ENCODE measurements at places on chromosomes 4 and X.
A peak's percentile ranks its signal among the peaks of the same experiment; 100 is the strongest.

- no peak for DNase-seq
These were observed 152.6 kb downstream of the ARHGAP10 start for GRCh38 chr4:147884536-147884935.

- DNase-seq = no peak
These were observed 44.3 kb downstream of the HSD17B13 start for GRCh38 chr4:87278335-87278794.

DNA sequence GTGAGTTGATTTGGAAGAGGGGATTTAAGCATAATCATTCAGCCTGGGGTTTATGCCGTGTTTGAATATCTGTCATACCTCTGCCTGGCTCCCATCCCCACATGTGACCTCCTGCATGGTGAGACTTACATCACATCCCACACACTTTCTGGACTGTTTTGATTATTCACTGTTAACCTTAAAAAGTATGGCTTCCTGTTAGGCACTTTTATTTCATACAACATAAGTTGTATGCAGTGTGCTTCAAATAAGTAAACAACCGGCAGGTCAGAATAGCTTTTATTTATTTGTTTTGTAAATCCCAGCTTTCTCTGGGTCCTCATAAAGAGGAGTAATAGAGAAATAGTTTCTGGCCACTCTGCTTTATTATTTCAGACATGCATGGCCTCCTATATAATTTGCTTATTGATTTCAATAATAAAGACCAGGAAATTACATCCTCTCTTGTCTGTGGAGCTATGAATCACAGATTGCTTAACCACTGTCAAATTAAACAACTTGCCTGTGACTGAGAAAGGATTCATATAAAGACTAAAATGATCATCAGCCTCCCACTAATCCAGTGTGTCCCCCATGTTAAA lies 376.8 kb upstream of the ZFP42 start:
- DNase-seq = no peak

GRCh38 chr4:165909947-165910346 lies 36.9 kb downstream of the TLL1 start:
- no peak for DNase-seq

- no peak for DNase-seq
These were observed 589 bp upstream of the NEUROG2 start for GRCh38 chr4:112516471-112517066.

DNA sequence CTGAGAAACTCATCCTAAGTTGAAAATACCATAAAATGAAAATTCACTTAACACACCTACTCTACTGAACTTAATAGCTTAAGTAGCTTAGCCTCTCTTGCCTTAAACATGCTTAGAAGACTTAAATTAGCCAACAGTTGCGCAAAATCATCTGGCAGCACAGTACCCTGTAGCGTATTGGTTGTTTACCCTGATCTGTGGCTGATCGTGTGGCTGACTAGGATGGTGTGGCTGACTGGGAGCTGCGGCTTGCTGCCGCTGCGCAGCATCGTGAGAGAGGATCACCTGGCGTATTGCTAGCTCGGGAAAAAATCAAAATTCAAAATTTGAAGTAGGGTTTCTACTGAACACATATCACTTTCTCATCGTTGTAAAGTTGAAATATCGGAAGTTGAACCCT lies 6.3 kb downstream of the RUFY3 start:
- DNase-seq = no peak

DNA sequence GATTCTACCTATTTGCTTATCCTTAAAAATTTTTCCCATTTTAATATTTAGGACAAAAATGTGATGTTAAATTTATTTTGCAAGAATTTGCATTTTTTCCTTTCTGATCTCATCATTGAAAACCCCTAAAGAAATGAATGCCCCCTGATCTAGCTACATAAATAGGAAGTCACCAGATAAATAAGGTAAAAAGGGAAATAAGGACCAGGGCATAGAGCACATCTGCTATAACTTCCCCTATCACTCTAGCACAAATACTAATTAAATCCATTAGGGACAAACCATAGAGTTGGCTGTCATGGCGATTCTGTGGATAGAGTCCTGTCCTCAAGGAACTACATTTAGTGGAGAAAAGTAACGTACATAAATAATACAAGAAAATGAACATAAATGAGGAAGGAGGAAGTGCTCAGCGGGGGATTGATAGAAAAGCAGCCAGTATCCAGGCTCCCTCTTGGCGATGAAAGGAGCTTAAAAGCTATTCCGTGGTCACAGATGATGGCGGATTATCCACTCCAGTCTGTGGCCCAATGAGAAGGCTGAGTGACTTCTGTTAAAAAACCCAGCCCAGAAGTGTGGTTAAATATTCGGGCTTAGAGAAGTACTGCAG lies 76.9 kb upstream of the RPL34 start:
- no peak for DNase-seq

DNA sequence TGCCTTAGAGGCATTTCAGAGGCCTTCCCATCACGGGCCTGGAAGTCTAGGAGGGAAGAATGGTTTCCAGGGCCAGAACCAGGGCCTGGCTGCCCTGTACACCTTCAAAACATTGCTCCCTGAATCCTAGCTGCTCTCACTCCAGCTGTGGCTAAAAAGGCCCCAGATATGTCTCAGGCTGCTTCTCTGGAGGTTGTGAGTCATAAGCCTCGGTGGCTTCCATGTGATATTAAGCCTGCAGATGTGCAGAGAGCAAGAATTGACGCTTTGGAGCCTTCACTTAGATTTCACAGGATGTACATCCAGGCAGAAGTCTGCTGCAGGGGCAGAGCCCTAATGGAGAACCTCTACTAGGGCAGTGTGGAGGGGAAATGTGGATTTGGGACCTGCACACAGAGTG lies 502.5 kb downstream of the GRXCR1 start:
- no peak for DNase-seq

GRCh38 chrX:41384051-41384705 lies 50.2 kb downstream of the DDX3X start:
- DNase-seq = peak; percentile 65

GRCh38 chr4:180828455-180829018 lies 1414.7 kb upstream of the TENM3 start:
- no peak for DNase-seq

GRCh38 chrX:43225626-43226328 lies 430.3 kb upstream of the MAOA start:
- no peak for DNase-seq

GRCh38 chrX:19887911-19888879 lies 795 bp upstream of the SH3KBP1 start:
- peak; percentile 72 for DNase-seq

DNA sequence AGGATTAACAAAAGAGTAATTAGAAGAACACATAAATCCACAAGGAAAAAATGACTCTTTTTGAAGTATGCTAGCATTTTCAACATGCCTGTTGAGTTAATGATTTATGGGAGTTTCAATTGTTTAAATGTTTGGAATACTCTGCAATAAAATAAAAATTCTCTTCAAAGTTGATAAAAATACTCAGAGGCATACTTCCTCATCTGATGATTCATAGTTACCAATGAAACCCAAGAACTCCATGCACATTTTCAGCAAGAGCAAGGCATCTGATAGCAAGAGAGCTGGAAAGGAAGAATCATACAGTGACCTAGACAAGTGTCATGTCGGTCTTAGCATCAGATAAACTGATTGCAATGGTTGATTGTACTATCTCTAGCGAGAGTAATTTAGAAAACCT lies 443.7 kb upstream of the ATOH1 start:
- no peak for DNase-seq

- no peak for DNase-seq
These were observed 67.5 kb downstream of the SORBS2 start for GRCh38 chr4:185744488-185744862.

- no peak for DNase-seq
These were observed 144.2 kb downstream of the PABPC4L start for GRCh38 chr4:134057356-134057755.

DNA sequence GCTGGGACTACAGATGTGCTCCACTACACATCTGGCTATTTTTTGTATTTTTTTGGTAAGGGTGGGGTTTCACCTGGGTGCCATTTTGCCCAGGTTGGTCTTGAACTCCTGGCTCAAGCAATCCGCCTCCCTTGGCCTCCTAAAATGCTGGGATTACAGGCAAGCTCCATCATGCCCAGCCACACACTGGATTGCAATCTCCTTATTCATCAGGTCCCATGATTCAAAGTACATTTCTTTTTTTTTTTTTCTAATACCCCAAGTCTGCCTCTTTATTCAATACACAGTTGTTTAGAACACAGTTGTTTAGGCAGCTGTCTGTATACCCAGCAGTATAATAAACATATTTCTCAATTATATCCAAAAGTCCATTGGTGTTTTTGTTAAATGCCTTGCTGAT lies 130.3 kb upstream of the ARSJ start:
- DNase-seq = no peak

DNA sequence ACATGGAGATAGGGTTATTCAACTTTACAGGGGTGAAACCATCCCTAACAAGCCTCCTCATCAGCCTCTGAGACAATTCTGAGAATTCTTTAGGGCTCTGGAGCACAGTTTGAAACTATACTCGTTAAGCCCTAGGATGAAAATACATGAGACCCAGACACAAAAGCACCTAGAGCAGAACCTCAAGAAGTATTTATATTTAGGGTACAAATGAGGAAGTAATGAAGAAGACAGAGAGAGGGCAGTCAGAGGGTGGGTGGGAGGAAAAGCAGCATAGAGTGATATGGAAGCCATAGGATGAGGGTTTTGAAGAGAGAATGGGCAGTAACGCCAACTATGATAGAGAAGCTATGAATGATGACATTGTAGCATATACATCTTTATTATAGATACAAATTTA lies 250.3 kb downstream of the DCLK2 start:
- no peak for DNase-seq

All from CD4-positive, alpha-beta T cell treated with Interleukin-10 for 1 hour (primary cell).